D341Med (cell line): ENCODE measurements at places on chromosomes 2 and 18.

- no peak for DNase-seq
These were observed 99.4 kb upstream of the BCL11A start for GRCh38 chr2:60652832-60653340.

DNA sequence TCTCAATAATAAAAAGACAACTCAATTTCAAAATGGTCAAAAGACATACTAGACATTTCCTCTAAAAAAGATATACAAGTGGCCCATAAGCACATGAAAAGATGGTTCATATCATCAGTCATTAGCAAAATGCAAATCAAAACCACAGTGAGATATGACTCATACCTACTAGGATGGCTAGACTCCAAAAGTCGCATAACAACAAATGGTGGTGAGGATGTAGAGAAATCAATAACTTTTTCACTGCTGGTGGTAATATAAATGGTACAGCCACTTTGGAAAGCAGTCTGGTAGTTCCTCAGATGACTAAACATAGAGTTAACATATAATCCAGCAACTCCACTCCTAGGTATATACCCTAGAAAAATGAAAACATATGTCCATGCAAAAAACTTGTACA, 242.3 kb upstream of the NOL4 start:
- no peak for DNase-seq

- no peak for DNase-seq
These were observed 5.8 kb downstream of the HDLBP start for GRCh38 chr2:241309684-241310117.

- no peak for DNase-seq
These were observed 189.7 kb downstream of the ADCYAP1 start for GRCh38 chr18:1094409-1094808.

- DNase-seq: no peak
These were observed 193.4 kb upstream of the MYT1L start for GRCh38 chr2:2524348-2524941.

DNA sequence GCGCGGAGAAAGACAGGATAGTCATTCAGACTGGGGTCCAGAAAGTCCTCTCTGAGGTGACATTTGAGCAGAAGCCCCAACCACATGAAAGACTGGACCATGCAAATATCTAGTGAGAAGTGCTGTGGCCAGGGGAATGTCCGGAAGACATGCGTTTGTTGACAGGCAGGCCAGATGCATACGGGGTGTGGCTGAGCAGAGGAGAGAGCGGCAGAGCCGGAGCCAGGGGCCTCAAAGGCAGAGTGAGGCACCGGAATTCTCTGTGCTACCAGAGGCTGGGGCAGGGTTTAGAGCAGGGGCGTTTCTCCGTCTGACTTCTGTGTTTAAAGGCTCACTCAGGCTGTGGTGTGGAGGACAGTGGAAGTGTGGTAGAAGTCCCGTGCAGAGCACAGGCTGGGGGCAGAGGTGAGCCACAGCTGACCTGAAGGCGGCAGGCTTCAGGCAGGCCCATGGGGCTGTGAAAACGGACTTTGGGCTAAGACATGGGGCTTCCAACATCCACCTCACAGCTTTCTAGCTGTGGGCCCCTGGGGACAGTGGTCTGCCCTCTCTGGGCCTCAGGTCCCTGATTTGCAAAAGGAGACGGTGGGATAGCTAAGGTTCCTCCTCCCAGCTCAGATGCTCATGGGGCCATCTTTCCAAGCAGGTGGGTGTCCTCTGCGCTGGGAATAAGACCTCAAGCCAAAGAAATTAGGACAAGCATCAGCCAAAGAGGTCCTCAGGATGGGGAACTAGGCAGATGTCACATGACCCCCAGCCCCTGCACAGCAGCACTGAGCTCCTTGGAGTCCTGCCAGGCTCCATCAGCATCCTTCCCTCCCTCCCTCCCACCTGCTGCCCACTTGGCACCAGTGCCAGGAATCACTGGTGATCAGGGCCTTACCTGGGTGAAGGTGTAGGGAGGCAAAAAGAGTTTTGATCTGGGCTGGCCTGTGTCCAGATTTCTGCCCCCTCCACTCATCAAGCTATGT, 11.2 kb downstream of the RUFY4 start:
- no peak for DNase-seq

DNA sequence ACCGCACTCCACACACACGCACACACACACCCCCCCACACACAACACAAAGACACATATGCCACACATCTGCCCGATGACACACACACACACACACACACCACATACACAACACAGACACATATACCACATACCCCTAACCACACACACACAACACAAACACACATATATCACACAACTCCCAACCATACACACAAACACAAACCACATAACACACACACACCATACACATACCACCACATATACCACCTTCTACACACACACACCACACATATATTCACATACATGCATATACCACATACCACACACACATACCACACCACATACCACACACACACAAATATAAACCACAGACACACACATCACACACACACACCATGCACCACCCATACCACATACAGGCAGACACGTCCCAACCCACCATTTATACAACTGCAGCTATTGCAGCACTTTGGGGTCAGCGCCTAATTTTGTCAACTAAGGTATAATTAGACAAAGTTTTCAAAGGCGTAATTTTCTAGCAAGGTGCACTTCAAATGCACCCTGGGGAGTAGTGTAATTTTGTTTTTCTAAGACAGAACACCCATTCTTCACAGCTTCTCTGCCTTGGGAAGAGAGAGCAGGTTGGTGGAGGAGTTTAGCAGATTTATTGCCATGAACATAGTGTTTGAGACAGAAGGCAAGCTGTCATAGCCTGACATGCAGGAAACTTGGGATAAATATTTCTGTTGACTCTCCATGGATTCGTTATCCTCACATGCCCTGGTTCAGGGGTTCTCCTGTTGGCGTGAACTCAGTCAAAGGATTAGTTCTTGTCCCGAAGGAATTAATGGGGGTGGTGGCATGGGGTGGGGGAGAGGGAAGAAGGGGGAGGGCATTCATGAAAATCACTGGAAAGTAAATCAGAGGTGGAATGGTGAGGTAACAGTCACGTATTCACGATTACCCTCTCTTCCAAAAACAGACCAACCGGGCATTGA, 416.1 kb downstream of the LPIN1 start:
- DNase-seq: no peak

GRCh38 chr2:191351921-191352320, 106.7 kb downstream of the MYO1B start:
- no peak for DNase-seq

DNA sequence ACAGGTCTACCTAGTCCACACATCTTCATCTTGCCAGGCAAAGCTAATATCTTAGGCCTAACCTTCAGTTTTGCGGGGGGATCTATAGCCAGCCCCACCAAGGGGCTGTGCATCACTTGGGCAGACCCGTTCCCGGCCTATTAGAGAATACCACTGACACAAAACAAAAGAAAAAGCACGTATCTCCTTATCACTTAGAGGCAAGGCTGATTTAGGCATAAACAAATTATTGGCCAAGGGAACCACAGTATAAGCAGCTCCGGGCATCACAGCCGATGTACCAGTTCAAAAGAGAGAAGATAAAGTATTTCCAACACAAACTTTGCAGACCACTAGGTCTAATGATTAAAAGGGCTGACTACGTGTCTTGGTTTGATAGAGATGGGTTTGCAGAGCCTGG, 248.0 kb downstream of the TCF4 start:
- DNase-seq: no peak
